Endothelial cell (in vitro differentiated cells): ENCODE measurements at places on chromosomes 2 and 18. TPM values are rescaled to one million over a fixed set of nuclear protein-coding genes. Genes with fewer than 3 reads are reported as not detected.

DNA sequence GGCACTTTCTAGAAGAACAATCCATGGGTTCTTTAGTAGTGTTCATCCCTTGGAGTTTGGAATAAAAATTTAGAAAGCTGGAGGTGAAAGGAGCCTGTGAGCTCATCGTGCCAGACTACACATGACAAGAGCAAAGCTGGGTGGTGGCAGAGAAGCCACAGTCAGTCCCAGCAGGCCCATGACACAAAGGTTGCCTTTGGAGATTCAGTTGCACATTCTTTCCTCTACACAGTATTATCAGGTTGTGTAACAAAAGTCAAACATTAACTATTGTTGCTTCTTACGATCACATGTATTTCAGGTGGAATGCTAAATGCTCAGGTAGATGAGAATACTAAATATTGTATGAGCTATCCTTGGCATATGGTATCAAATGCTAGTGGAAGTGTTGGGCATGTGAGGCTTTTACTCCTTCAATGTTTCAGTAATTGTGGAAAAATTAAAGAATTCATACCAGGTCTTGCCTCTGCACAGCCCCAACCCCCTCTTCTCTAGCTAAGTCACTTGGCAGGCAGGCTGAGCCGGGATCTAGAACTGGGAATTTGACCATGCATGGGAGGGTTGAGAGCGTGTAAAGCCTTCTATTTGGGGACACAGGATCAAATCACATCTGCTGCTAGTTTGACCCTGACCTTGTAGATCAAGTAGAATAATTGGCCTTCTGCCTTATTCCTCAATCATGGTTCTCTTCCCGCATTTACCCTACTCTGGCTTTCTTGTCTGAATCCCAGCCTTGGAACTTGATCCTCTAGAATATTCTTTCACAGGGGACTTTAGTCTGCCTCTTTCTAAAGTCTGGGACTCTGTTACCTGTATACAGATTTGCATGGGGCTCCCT is 230.9 kb downstream of the GCA start:
- DNase-seq, result no peak

- no peak for DNase-seq
Measured at GRCh38 chr18:75086494-75087034, 122.4 kb downstream of the PTGR3 start.

GRCh38 chr18:39713961-39714360 is 2148.4 kb upstream of the CELF4 start:
- DNase-seq, result no peak

- DNase-seq, result no peak
Measured at GRCh38 chr2:69376403-69376802, 10.6 kb downstream of the GFPT1 start.

DNA sequence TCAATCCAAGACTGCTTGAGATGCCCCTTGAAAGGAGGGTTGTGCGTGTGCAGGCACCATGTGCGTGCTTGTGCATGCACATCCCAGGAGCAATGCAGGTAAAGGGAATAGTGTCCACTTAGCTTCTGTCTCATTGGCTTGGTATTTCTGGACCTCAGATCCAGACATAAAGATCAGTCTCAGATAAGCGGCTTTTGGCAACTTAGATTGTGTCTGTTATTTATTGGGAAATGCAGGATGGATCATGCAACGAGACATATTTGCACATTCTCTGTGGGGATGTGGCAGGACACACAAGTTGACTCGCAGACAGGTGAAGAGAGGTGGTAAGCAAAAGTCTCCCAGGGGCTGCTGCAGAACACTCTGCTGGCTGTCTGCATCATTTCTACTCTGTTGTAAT is 67.9 kb downstream of the SETBP1 start:
- DNase-seq, result no peak

- no peak for DNase-seq
Measured at GRCh38 chr2:177402096-177402495, 9.5 kb downstream of the AGPS start.

GRCh38 chr2:208006833-208007232 is 18.5 kb downstream of the PLEKHM3 start:
- DNase-seq, result no peak

- no peak for DNase-seq
Measured at GRCh38 chr2:152582081-152582480, 135.2 kb downstream of the PRPF40A start.

GRCh38 chr18:58896734-58897508 is 32.2 kb downstream of the ZNF532 start:
- no peak for DNase-seq

DNA sequence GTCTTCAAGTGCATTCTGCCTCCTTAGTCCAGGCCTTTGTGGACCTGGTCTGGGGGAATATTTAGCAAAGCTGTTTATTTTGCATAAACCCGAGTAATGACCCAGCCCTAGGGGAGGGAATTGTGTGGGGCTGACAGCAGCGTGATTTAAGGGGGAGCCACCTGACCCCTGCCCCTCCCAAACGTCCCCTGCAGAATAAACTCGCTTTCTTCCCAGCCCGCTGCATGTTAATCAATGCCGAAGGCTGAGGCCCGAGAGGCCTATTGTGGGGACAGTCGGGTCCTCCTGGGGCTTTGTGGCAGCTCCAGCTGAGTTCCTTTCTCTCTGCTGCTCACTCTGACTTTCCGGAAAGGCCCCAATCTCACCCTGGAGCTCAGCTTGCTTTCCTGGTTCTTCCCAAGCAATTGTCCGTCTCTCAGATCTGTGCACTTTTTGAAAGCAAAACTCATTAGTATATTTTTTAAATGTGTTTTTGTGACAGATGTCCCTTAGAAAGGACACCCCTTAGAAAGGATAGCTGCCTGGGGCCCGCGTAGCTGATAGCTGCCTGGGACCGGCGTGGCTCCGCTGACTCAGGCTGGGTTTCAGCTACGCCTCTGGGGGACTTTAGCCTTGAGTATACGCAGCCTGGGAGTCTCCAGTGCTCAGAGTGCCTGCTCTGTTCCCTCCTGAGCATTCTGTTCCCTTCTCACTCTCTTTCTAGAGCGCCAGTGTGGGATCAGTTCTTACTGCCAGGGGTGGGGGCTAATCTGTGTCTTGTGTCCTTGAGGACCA is 158.3 kb downstream of the GLI2 start:
- peak; percentile 23 for DNase-seq

DNA sequence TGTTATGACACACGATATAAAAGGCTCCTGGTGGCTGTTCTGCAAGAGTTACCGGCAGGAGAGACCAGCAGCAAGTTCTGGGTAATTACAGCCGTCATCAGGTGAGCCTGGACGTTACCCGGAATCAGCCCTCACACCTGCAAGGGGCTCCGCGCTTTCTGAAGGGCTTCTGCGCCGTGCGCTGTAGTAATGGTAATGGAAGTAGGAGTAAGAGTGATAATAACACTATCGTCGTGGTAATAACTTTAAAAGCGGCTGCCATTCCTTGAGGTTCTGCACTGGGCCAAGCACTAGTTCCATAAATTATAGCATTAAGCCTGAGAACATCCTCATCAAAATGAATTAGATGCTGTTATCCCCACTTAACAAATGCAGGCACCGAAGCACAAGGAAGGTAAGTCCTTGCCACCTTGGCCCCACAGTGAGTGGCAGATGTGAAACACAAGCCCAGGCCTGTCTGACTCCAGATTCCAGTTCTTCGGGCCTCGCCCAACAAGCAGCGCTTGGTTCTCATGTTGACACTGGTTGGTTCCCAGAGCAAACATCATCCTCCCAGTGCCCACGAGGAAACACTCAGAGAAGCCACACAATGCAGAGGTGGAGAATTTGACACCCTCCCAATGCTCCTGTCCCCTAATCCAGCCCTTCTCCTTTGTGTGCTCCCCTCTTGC is 205.2 kb downstream of the EIPR1 start:
- no peak for DNase-seq

GRCh38 chr18:519019-519879 is 18.7 kb upstream of the COLEC12 start:
- DNase-seq, result no peak

GRCh38 chr2:15554525-15555218 is 6.5 kb downstream of the NBAS start:
- DNase-seq, result no peak

DNA sequence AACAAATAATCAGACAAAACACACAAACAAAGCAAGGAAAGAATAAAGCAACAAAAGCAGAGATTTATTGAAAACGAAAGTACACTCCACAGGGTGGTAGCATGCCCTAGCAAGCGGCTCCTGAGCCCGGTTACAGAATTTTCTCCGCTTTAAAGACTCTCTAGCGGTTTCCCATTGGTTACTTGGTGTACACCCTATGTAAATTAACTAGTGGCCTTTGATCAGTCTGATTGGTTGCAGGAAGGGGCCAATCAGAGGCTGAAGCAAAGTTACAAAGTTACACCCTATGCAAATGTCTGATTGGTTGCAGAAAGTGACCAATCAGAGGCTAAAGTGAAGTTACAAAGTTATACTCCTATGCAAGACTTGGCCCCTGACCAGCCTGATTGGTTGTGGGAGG is 242.9 kb downstream of the LDLRAD4 start:
- DNase-seq, result no peak

DNA sequence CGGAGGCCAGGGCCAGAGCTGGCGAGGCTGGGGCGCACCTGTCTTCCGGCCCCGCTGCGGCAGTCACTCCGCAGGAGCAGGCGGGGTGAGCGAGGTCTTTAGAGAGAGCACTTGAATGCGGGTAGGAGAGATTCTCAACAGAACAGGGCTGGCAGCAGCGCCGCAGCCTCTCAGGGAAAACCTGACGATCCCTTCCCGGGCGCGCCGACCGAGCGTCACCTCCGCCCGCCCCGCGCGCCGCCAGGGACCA is 526 bp downstream of the PRKRA start:
- no peak for DNase-seq

GRCh38 chr2:74982577-74982976 is 24.1 kb downstream of the POLE4 start:
- DNase-seq, result no peak

DNA sequence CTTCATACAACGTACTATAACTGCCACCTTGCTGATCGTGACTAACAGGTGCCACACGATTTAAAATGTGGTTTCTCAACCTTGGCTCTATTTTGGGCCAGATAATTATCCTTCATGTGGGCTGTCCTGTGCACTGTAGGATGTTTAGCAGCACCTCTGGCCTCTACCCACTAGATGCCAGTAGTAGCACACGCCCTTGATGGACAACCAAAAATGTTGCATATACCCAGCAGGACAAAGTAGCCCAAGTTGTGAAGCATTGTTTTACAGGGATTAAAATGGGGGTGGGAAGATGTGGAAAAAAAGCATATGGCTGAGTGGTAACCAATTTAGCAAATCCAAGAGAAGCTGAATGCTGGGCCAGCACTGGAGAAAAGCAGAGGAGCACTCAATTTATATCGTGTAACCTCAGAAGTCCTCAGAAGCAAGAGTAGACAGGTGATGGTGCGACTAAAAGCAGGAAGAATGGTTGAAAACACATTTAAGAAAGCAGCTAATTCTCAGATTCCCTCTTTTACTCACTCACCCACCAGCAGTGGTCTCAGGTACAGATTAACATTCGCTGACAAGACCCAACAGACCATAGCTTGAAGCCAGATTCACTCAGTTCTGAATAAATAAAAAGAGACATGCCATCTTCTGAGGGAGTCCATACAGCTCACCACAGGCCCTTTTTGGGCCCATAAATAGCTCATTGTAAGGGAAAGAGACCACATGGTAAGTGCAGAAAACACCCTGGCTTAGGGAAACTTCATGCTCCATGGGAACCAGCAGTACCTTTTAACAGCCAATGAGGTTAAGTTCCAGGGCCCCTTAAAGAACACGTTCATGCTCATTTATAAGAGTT is 50.6 kb downstream of the RAPH1 start:
- DNase-seq, result no peak

GRCh38 chr2:69122271-69122670 is 109.3 kb downstream of the ANTXR1 start:
- DNase-seq, result no peak

DNA sequence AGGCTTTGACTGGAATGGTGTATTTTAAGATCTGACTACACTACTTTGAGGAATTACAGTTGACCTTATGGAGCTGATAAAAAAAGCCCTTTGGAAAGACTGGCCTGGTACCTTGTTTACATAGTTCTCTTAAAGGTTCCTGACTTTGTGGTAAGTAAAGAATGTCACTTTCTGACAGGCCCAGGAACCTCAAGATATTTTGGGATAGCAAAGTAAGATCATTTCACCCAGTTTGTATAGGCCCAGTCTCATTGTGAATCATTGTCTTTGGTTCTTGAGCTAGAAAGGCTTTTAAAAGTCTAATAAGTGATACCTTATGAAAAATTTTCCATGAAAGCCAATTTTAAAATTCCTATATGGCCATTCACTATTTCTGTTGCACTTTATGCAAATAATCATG is 316.3 kb upstream of the LRRTM4 start:
- DNase-seq, result no peak

DNA sequence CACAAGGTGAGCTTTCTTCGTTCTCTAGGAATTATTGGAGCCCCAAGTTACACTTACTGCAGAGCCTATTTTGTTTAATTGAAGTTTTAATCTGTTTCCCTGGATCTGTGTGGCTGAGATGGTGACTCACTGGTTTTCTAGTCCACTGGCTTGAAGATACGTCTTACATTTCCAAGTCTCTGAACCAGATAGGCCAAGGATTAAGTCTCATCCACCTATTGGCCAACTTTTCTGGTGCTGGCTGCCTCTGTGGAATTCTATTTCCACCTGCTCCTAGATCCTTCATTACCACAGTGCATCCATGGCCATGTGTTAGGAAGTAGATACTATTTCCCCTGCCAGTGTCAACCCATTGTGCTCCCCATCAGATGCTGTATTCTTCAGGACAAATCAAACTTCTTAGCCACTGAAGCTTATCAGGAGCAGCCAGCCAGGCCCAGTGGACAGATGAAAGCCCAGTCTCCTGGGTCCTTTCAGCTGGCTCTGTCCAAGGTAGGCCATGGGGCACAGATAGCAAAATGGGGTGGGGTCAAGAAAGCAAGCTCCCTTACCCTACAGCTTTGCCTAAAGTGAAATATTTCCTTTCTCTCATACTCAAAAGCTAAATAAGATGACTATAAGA is 198.8 kb upstream of the TCF4 start:
- no peak for DNase-seq

DNA sequence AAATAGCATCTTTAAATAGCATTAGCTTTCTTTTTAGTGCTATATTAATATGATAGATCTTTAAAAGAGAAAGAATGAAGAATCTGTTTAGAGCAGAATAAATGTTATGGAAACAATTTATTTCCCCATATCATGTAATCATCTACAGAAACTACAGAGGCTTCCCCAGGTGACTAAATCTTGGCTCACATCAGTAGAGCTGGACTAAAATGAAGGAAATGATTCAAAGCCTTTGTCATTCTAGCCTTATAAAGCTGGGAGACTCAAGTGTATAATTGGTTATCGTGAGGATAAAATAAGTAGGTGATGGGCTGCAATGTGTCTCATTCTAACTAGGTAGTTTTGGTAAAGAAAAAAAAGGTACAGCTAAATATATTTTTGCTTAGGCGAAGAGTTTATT is 83.2 kb upstream of the UNC80 start:
- DNase-seq, result no peak

GRCh38 chr2:689237-689636 is 12.0 kb upstream of the TMEM18 start:
- DNase-seq, result no peak

MAL gene
- not detected for total RNA-seq

ZFP36L2 gene
- 72.1 TPM for total RNA-seq

MAB21L4 gene
- total RNA-seq, result not detected

ACVR1C gene
- 0.10 TPM for total RNA-seq

VWC2L gene
- not detected for total RNA-seq

CIB4 gene
- not detected for total RNA-seq
